ENCODE measurements at places on chromosomes 3 and 15.

DNA sequence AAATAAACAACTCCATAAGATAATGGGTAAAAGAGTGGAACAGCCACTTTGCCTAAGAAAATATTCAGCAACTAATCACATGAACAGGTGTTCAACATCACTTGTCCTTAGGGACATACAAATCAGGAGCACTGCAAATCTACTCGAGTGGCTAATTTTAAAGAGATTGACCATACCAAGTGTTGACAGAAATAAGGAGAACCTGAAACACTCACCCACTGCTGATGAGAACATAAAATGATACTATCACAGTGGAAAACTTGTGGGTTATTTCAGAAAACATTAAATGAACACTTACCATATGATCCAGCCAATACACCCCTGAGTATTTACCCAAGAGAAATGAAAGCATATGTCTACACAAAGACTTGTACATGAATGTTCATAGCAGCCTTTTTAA is 70.5 kb downstream of the GABRB3 start:
- DNase-seq, result no peak

GRCh38 chr3:194369522-194370279 is at the start of gene LRRC15:
LRRC15 (minus strand) TSS chr3:194369743; CDS start chr3:194361043, 8,700 bp downstream.
- DNase-seq, result no peak

- no peak for DNase-seq
Measured at GRCh38 chr3:139267300-139268246, 76.2 kb upstream of the MRPS22 start.

DNA sequence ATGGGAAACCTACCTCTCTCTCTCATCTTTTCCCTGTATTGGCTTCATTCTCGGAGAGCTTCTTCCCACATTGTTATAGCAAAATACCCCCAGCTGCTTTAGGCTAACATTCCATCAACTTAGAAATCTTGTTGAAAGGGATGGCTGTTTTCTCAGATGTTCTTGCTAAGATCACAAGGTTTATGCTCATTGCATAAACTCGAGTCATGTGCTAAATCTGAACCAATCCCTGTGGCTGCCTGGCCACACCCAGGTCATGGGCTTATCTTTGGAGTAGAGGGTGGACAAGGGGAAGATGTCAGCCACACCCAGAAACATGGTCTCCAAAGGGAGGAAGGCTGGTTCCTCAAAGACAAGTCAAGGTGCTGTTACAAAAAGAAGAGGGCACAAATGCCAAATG is 150.6 kb upstream of the UMPS start:
- no peak for DNase-seq

DNA sequence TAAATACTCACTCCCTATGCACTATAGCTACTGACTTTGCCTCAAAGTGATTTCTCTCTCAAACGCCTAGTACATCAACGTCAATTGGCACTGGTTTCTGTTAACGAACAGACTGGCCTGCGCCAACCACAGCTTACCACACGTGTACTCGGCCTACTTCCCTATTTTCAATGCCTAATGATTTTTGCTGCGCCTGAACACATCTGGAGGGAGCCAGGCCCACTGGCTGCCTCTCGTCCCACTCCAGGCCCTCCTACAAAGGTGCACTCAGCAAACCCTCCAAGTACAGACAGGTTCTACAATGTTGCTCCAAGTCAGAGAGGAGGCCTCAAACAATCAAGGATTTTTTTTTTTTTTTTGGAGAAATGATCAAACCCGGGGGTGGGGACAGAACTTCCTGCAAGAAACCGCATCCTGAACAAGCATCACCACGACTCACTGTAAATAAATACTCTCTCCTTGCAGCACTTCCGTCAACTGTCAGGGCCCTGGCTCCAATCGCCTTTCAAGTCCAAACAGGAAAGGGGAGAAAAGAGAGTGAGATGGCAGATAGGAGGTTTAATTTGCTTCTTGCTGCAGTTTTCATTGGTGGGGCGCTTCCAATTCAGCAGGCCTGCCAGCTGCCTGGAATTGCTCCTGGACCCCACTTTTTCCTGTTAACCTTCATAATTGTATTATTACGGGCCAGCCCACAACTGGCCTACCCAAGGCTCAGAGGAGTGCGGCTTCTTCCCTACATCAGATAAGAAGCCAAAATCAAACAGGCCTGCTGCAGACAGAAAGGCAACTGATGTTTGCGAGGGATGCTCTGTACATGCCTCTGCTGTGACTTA is 139.3 kb downstream of the FOXP1 start:
- DNase-seq, result peak; percentile 60

DNA sequence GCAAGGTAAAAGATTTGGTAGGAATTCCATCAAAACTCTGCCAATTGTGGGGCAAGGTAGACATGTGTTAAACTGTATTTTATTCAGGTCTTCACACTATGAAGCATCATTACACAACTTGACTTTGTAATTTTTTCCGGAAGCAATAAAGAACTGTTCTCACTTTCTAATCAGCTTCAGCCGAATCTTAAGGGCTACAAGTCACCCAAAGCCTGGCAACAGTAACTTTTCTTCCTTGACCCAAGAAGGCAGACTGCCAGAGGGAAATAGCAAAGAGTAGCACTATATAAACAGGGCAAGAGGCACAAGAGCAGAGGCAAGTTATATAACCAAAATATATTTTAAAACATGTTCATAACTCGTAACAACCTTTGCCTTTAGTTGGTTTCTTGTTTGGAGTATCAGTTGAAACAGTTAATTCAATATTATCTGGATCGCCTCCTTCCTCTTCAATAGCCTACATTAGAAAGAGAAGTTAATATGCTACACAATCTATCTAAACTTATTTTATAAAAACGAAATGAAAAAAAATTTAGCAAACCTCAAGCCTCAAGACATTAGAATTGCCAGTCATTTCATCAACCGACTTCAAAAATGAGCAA is 1.4 kb downstream of the SLTM start:
- no peak for DNase-seq

DNA sequence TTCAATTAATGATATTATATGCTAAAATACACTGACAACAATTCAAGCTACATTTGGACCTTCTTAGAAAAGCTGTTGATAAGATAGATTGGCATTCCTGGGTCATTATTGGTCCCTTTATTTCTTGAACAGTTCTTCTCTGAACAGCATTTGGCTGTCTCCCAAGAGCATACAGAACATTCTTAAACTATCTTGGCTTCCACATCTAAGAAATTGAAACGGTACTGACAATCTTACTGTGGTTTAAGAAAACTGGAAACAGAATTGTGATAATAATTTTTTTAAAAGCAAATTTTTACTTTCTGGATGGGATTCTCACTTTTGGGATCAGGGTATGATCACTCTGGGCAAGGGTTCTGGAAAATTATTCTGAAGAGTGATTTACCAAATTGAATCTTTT is 161.7 kb upstream of the ZNF385D start:
- DNase-seq, result no peak

DNA sequence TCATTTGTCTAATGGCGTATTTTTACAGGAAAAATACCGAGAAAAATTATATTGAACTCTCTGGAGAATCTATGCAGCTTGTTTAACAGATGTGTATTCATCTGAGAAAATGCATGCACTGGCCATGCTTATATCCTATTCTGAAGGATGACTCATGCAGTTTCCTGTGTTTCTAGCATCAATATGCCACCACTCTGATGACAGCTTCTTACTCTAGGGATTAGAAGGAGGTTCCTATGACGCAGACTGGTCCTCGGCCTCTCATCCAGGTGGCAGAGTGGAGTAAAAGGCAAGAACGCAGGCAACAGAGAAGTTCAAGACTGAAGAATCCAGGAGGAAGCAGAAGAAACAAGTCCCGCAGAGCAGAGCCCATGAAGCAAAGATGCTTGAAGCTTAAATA is 910.0 kb upstream of the ROBO1 start:
- no peak for DNase-seq

DNA sequence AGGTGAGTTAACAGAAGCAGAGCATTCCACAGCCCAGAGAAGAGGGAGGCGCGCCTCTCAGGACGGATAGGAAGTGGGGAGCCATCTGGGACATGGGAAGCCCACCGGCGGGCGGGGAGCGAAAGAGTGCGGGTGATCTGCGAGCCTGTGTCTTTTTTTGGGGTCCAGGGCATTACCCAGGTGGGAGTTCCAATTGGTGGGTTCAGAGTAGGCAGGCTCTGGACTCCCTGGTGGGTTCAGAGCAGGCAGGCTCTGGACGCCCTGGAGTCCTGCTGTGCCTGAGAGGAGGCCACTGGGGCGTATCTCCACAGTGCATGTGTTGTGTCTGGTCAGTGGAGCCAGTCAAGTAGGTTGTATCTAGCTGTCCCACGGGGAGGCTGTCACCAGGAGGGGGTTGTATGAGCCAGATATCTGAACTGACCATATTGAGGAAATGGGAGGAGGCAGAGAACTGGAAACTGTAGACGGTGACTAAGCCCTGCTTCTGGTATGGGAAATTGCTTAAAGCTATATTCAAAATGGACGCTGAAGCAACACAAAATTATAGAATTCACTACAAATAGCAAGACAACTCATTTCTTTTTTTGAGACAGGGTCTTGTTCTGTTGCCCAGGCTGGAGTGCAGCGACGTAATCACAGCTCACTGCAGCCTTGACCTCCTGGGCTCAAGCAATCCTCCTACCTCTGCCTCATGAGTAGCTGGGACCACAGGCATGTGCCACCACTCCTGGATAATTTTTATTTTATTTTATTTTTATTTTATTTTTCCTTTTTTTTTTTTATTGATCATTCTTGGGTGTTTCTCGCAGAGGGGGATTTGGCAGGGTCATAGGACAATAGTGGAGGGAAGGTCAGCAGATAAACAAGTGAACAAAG is 34.5 kb upstream of the CHST2 start:
- no peak for DNase-seq

DNA sequence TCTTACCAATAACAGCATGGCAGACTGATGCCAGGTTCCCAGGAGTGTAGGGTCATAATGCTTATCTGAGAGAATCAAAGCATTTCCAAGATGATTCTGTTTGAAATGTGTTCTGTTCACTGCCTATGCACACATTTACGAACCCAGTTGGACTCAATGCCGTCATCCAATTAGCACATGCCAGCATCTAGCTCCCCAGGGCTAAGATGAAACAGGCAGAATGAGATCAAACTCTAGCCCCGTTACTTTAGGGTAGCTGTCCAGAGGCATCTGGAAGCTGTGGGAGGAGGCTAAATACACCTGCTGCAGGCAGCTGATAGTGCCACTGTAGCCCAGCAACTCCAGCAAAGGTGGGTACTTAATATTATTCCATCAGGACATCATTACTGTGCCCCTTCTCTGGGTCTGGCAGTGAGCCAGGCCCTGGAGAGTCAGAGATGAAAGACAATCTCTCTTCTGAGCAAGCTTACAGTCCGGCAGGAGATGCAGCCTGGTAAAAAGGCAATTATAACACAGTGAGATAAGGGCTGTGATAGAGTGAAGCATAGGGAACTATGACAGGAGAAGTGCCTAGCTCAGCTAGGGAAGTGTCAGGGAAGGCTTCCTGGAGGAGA is 156.4 kb upstream of the PPP2R3A start:
- no peak for DNase-seq

DNA sequence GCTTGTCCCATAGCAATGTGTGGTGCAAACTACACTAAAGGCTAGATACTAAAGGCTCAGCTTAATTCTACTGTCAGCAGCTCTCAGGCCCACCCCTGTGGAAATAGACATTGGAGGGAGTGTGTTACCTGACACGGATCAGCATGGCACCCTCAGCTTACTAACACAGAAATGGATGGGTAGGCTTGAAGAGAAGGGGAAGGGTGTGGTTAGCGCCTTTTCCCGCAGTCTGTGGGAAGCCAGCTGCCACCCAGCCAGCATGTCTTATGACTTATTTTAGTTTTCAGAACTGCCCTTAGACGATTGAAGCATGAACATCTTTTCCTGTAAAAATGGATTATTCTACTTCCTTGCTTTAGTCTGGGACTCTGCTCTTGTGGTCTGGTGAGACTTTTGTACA is 25.8 kb upstream of the ADPGK start:
- no peak for DNase-seq

DNA sequence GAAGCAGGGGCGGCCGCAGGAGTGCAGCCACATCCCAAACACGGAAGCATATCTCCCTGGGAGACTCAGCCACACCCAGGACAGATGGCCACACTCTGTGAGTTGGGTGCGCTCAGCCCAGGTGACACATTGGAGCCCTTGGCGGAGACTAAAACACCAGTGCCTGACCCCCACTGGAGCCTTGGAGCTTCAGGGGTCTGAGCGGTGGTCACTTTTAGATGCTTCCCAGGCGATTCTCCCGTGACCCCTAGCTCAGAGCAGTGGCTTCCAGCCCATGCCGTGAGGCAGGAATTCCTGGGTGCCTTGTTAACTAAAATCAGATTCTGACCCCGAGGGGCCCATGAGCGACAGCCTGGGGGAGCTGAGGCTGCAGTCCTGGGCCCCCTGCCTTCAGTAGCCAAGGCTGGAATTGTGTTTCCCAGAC is 54.5 kb downstream of the PLXNA1 start:
- no peak for DNase-seq

Data from stimulated activated CD4-positive, alpha-beta T cell treated with anti-CD3 and anti-CD28 coated beads, Interleukin-4, amount 100 ng/mL, for 4 hours (primary cell).